Stimulated activated CD4-positive, alpha-beta T cell treated with anti-CD3 and anti-CD28 coated beads, Interleukin-4, amount 100 ng/mL, for 48 hours (primary cell): ENCODE measurements at places on chromosomes 11 and 22.

DNA sequence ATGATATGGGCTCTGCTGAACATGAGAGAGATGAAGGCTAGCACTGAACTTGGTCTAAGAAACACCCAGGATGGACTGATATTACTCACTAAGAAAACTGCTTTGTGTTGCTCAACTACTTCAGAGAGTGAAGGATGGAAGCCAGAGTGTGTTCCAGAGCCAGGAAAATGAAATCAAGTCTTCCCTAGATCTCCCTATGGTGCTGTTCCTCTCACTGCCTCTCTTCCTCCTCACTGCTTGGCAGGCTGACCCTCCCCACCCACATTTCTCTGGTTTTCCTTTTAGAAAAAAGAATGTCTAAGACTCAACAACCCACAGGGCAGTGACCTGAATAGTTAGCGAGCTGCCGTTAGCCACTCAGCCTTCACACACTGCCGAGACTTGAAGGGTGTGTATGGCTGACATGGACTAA, 65.6 kb downstream of the CCDC81 start:
- DNase-seq, result no peak

- no peak for DNase-seq
Observed at GRCh38 chr11:123516238-123516637, 86.2 kb downstream of the GRAMD1B start.

- DNase-seq, result no peak
Observed at GRCh38 chr11:85726381-85726780, 40.4 kb upstream of the CCDC89 start.

DNA sequence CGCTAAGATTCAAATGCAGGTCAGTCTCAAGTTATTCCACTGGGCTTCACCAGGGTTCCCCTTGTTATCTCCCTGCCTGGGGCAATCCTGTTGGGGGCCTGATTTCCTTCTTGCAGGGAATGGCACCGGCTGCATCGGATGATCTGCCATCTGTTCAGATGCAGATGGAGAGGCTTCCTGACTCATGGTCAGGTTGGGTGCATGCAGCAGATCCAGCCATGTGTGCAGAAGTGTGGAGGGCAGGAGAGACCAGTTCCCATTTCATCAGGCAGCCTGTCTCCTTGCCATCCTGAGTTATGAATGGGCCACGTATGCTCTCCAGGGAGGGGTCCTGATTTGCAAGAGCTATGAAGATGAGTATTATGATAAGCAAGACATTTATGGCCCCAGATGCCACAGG, 161.2 kb upstream of the PLET1 start:
- DNase-seq, result no peak

GRCh38 chr11:61675826-61676225, 4.4 kb upstream of the DAGLA start:
- no peak for DNase-seq

- DNase-seq, result no peak
Observed at GRCh38 chr11:69661413-69661715, 13.8 kb downstream of the LTO1 start.
